Activated CD4-positive, alpha-beta T cell treated with anti-CD3 and anti-CD28 coated beads for 36 hours (primary cell): ENCODE measurements at places on chromosomes 6 and 20. TPM values are rescaled to one million over a fixed set of nuclear protein-coding genes. Genes with fewer than 3 reads are reported as not detected.

DNA sequence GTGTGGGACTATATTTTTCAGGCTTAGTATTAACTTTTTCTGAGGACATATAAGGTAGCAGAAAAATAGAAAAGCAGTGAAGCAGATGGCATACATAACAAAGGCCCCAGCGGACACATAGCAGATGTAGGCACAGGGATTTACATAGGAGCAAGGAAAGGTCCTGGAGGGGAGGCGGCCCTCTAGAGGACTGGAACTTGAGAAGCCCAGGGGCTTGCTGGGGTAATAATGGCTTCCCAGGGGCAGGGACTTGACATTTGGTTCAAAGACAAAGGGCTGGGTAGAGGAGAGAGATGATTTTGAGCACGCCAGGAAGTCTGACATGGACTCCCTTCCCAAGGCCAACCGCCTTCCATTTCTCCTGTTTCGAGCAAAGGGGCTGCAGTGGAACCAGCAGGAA, 31.7 kb upstream of the OSTM1 start:
- no peak for DNase-seq
- no peaks in the 10 kb centered on the region for H3K4me1 ChIP-seq
- peaks cover 8% of the 10 kb centered on the region for H3K27me3 ChIP-seq

DNA sequence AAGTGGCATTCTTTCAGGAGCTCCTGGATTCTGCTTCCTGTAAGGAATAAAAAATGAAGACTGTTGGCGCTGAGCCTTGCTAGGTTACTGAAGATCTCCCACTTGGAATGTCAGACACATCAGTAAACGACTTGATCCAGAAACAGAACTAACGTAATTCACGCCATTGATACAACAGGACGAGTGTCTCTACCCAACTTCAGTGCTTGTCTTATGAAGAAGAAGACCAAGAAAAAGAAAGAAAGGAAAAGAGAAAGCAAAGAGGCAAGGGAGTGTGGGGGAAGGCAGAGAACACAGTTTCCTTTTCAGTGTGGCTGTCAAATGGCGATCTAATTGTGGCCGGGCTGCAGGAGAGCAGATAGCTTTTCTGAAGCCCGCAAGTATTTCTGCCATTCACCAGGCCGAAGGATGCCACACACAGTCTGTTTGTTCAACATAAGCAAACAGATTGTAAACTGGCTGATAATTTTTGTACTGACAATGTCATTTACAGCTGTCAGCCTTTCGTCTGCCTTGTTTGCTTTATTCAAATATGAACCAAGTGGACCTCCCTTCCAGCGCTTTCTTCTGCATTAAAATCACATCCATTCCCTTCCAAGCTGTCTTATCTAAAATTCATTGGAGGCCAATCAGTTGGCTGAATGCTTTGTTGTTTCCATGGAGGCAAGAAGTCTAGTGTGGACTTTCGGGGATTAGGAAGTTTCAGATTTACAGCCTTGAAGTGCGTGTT, 180.6 kb downstream of the FOXA2 start:
- no peak overlapping the region for H3K27ac ChIP-seq
- H3K36me3 ChIP-seq: no peaks in the 10 kb centered on the region
- peaks cover 6% of the 10 kb centered on the region for H3K4me1 ChIP-seq
- H3K27me3 ChIP-seq: peaks cover 7% of the 10 kb centered on the region
- H3K4me3 ChIP-seq: no peak overlapping the region
- DNase-seq: no peak

DNA sequence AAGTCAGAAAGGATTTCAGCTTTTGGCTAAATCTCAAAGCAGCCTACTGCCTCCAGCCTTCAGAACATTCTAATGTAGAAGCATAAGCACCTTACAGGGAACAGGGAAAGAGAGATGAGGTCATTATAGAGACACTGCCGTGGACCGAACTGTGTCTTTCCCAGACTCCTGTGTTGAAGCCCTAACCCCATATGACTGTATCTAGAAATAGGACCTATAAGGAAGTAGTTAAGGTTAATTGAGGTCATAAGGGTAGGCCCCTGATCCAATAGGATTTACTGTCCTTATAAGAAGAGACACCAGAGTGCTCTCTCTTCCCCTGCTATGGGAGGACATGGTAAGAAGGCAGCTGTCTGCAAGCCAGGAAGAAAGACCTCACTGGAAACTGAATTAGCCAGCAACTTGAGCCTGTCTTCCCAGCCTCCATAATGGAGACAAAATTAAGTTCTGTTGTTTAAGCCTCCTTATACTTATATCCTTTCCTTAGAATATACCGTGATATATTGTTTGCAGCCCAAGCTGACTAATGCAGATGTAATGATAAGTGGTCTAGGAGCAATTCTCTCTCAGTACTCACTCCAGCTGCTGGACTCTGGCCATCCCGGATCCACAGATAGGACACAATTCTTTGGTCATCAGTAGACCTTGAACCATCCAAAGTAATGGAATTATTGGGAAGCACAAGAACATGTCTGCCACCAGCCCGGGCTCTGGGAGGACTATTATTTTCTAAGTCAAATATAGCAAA, 71.4 kb downstream of the ALDH5A1 start:
- DNase-seq: no peak
- no peaks in the 10 kb centered on the region for H3K36me3 ChIP-seq
- H3K27me3 ChIP-seq: no peaks in the 10 kb centered on the region
- no peaks in the 10 kb centered on the region for H3K4me1 ChIP-seq
- H3K4me3 ChIP-seq: no peak overlapping the region
- no peak overlapping the region for H3K27ac ChIP-seq

- no peaks in the 10 kb centered on the region for H3K27me3 ChIP-seq
- no peak overlapping the region for H3K27ac ChIP-seq
- H3K36me3 ChIP-seq: no peaks in the 10 kb centered on the region
- no peak overlapping the region for H3K4me3 ChIP-seq
- no peak for DNase-seq
Measured at GRCh38 chr20:42442716-42443115, 747.0 kb downstream of the PTPRT start.

GRCh38 chr6:5752391-5752680, 254.4 kb downstream of the NRN1 start:
- peaks cover 45% of the 10 kb centered on the region for H3K36me3 ChIP-seq
- no peak overlapping the region for H3K4me3 ChIP-seq
- DNase-seq: no peak

VGLL2 gene
- total RNA-seq: not detected

FNDC1 gene
- total RNA-seq: not detected

FKBP1C gene
- total RNA-seq: 0.94 TPM

ARID1B gene
- total RNA-seq: 53.6 TPM

ENPP1 gene
- 0.42 TPM for total RNA-seq
